ENCODE measurements at places on chromosomes 3 and 15.

DNA sequence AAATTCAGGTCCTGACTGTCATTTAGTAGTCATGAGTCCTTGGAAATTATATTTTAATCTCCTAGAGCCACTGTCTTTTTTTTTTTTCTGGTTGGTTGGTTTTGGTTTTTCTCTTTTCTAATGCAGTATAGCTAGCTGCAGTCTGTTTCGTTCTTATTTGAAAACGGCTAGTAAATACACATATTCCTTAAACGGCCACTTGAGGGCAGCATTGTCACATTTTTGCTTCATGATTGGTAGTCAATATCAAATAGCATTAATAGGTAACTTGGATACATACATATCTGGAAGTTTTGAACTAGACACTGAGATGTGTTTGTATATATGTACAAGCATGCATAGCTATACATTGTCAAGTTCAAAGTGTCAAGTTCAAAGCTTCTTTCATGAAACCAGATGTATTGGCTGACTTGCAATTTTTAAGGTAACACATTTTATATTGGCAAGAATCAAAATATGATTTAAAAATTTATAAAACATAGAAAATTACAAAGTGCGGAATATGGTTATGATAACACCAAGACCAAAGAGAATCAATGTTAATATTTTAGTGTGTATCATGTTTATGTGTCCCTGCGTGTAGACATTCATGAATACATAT is 22.5 kb downstream of the GABRA5 start:
- DNase-seq: peak; percentile 47

DNA sequence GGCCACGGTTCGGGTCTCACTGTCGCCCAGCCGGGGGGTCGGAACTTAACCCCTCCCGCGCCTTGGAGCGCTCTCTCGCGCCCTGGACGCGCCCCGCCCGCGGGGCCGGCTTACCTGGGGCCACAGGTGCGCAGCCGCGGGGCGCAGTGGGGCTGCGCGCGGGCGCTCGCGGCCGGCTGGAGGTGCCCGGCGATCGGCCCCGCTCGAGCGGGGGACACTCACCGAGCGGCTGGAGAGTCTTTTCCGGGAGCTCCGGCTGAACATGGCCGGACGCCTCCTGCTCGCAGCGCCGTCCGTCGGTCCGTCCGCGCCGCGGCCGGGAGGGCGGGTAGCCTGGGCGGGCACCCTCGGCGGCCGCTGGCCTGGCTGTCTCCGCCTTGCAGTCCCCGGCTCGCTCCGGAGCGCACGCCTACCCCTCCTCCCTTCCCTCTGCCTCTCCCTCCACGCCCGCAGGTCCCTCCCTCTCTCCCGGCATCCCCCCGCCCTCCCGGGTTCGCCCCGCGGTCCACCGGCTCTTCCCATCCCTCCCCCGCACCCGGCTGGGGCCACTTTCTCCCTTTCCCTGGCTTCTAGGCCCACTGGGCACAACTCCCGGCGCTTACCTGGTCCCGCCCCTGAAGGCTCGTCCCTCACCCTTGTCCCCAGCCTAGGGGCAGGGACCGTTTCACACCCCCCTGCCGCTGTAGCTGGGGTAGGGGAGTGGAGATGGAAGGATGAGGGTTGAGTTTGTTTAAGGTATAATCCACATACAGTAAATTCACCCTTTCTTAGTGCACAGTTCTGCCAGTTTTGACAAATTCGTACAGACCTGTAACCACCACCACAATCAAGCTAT is 220.1 kb upstream of the PRICKLE2 start:
- no peak for DNase-seq

DNA sequence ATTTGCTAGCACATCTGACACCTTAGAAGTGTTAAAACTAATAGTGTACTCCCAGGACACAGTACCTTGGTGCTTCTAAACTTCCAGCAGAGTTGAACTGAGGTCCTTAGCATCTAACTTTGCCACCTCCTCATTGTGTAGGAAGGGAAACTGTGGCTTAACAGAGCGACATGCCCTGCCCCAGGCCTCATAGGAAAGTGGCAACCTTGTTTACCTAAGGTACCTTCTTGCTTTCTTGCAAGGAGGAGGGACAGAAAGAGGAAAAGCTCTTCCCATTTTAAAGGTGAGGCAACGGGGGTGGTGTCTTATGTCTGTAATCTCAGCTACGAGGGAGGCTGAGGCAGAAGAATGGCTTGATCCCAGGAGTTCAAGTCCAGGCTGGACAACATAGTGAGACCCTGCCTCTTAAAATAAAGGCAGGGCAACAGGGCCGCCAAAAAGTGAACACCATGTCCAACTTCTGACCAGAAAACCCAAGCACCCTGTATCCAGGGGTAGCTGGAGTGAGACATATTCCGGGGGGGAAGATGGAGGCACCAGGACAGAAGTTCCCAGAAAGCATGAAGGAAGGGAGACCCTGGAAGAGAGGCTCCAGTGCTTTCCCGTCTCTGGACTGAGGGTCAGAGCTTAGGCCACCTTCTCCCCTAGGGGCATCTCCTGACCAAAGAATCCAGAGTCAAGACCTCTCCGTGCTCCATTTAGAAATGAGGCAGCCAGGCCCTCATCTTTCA is 540 bp upstream of the KLHL40 start:
- DNase-seq: no peak

DNA sequence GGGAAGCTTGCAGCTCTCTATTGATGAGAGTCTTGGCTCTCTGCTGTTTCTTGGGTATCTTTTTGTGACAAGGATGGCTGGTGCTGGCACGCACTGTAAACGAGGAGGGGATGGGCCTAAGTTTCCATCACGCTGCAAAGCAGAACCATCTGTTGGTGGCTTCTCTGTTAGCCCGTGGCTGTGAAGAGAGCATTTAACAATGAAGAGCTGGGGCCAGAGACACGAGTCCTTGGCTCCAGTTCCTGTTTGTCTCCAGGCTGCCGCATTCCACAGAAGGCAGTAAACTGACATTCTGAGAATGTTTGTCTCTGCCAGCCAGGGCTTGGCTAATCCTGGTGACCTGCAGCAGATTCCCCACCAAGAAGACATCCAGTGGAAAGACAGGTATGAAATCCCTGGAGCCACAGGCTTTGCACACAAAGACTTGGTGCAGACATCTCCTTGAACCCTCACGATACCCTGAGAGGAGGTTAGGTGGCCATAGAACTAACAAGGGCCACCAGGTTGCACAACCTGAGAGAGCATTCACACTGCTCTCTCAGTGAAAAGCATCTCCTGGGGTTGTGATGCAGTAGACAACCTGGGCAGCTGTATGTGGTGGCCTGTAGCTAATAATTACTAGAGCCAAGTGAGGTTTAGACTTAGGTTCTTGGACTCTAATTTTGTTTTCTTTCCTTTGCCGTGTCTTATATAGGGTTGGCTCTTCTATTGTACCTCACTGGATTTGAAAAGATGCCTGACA is 130.9 kb downstream of the ASB7 start:
- DNase-seq: no peak

GRCh38 chr15:48754011-48754410 is 56.9 kb downstream of the CEP152 start:
- no peak for DNase-seq

- DNase-seq: no peak
Measured at GRCh38 chr3:38707730-38708129, 58.2 kb upstream of the SCN5A start.

DNA sequence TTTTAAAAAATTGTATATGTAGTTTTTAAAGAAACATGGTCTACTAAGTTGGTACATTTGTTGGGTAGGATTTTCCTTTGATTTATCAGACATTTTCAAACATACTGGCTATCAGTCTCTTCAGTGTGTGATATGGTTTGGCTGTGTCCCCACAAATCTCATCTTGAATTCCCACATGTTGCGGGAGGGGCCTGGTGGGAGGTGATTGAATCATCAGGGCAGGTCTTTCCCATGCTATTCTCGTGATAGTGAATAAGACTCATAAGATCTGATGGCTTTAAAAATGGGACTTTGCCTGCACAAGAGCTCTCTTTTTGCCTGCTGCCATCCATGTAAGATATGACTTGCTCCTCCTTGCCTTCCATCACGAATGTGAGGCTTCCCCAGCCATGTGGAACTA is 121.9 kb downstream of the ABI3BP start:
- DNase-seq: no peak

DNA sequence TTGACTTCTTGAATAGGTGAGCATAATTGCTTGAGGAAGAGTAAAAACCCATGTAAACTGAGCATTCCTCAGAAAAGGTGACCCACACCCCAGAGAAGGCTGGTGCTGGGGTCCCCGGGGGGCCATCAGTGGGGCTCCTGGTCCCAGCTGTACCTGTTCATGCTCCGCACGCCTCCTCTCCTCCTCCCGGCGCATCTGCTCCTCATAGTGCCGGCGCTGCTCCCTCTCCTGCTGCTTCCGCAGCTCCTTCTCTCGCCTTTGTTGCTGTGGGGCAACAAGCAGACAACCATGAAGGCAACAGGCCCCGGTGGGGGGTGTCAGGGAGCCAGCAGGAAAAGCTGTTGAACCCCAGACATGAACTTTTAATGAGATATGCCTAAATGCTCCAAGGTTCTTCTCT is 113.7 kb upstream of the SLC2A2 start:
- no peak for DNase-seq

DNA sequence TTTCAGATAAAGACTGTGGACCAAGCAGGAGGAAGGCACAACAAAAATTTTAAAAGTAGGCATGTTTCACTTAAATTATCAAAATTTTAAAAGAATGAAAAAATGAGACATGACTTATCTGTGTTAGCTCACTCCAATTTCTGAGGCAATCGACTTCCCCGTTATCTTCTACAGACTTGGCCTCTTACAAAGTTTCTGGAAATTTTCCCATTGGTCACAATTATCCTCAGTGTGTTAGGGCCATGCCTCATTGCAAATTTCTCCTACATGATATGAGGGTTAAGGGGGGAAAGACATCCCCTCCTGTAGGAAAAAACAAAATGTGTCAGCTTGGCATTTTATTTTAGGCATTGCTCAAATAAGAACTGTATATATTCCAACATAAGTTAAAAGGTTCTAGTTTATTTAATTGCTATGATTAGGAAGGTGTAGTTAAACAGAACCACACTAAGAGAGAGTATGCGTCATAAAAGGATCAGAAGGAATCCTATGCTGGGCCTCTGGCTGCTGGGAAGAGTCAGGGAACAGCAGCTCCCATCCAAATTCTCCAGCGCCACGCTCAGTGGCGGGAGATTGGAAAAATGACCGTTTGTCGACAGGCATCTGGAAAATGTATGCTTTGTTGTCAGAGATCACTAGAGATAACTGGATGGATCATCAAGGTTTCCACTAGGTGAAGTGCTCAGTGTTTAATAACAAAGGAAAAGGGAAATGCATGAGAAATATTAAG is 463.6 kb upstream of the NR2F2 start:
- no peak for DNase-seq

DNA sequence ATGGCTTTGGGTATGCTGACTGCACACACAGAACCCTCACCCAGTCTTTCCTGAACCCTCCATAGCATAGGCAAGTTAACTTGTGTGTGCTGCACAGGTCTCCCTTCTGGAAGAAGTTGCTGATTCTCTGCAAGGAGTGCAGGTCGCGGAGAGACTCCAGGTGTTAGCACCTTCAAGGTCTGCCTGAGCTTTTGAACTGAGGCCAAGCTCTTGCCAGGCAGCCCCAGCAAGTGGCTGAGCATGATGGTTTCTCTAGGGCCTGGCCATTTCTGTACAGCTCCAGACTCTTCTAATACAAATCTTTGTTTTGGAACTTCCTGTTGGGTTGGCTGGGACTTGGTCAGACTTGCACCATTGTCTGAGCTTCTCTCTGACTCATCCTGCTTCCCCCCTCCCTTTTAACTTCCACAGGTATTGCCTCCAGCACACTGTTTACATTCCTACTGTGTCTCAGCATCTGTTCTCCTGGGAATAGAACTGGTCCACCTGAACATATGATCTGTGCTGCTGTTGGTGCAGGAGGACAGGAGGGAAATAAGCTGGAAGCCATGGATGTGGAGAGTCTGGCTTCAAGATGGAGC is 53.3 kb downstream of the KY start:
- no peak for DNase-seq

DNA sequence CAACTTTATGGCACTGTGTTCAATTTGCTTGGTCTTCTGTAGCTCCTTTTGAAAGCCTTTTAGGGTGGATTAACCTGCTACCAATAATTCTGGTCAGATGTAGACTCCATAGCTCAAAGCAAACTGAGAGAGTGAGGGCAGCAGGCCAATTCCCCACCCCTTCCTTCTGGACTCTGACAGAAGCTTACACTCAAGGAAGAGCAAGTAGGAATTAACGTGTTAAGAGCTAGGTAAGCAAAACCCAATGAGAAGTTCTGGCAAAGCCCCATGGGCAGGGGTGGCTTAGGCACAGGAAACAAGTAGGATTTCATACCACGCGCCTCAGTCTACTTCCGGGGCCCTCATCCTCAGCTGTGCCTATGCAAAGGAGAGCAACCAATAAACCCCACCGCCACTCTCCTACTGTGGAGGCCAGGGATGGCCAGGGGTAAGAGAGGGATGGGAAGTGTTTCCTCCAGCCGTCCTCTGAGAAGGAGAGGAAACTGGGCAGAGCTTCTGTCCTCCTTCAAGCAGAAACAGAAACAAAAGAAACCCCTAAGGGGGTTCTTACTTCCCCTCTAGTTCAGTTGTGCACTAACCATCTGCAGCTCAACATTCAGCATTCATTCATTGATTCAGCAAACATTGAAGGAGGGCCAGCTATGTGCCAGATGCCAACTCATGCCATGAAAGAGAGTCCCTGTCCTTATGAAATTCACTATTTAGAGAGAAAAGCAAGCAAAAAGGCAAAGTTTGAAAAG is 12.6 kb downstream of the CCR5 start:
- no peak for DNase-seq

DNA sequence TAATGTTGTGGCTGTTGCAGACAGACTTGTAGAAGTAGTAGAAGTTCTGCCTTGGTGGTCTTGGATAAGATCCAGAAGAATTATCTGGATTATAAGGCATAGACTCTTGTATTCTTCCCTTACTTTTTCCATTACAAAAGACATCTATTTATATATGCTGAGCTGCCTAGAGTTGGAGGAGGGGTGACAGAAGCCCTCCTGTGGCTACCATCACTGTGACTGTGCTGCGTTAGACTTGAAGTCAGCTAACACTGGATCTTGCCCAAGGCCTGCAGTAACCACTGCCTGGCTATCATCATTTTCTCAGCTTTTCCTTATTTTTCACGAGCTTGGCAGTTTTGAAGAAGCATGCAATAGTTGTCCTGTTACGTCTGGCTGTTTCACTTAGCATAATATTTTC is 684.8 kb upstream of the BCHE start:
- DNase-seq: no peak

GRCh38 chr3:128727485-128727884 is 1.5 kb downstream of the RAB7A start:
- DNase-seq: no peak

DNA sequence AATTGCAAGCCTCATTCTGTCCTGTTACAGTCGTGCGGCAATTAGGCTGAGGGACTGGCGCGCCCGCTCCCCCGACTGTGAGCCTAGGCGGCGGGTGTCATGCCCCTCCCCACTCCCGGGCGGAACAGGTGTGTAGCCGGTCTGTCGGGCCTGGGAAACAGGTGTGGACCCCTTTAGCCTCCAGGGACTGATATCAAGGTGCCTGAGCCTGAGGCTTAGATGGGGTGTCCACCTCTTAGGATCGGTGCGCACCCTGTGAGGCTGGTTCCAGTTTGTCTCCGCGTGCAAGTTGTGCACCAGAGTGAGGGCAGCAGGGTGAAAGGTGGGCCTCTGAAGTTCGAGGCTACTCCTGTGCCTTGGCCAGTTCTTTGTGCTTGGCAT is 686 bp downstream of the VPS8 start:
- no peak for DNase-seq

GRCh38 chr3:61381745-61382392 is 130.6 kb upstream of the FHIT start:
- peak; percentile 36 for DNase-seq

All from CD4-positive, alpha-beta memory T cell (primary cell).